Activated T-cell treated with anti-CD3 and anti-CD28 coated beads for 24 hours (primary cell): ENCODE measurements at places on chromosomes 1 and 21.
A peak's percentile ranks its signal among the peaks of the same experiment; 100 is the strongest.

- DNase-seq = no peak
Observed at GRCh38 chr1:55131801-55132200, 83.4 kb downstream of the USP24 start.

GRCh38 chr1:172448995-172449584, 5.2 kb upstream of the PIGC start:
- no peak for DNase-seq

- DNase-seq = no peak
Observed at GRCh38 chr1:104592926-104593325, 843.2 kb downstream of the AMY1C start.

- DNase-seq = no peak
Observed at GRCh38 chr1:3215198-3216014, 146.4 kb downstream of the PRDM16 start.

DNA sequence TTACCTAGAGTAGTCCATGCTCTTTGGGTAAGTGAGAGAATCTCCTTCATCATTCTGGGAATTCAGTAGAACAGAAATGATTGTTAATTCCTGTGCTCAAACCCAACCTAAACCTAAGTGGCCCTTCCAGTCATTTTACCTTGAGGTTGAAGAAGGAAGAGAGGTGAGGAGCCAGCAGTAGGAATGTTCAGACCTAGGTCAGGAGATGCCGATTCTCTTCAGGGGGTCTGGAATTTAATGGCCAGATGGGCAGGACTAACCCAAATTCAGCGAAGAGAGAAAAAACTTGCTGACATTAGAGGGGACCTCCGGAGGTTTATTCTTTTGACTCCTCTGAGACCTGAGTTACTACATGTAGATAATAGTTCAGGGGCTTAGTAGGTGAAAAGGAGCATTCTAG, 16.5 kb upstream of the OR2B11 start:
- DNase-seq = no peak

DNA sequence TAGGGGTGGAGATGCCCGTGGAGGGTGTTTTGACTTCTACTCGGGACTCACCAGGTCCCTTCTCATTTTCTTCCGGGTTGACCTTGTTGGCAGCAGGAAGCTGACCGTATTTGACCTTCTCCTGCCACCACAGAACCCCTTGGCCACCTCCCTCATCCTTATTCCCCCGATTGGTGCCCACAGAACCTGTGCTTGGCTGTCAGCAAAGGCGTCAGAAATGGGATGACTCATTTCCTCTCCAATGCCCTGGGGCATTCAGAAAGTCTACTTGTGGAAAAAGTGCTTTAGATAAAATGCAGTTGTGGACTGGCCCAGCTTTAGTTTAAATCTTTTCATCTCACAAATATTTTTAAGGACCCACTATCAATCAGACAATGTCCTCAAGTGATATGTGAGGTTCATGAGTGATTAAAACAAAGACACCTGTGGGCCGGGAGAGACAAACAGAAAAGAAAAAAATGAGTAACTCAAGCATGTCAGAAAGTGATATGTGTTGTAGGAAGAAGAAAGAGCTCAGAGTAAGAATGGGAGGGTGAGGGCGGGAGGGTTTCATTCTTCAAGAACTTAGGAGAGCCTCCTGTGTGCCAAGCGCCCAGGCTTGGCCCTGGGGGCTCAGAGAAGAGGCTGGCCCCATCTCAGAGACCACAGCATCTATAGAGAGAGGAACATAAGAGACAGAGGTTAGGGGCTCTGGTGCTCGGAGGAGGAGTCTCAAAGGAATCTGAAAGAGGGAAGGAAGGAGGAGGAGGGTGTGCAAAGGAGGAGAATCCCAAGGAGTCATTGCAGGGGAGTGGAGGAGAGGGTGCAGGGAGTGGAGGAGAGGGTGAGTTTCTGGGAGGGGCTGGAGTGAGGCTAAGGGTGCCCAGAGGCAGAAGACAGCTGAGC, 221.6 kb upstream of the VAMP3 start:
- peak; percentile 9 for DNase-seq

DNA sequence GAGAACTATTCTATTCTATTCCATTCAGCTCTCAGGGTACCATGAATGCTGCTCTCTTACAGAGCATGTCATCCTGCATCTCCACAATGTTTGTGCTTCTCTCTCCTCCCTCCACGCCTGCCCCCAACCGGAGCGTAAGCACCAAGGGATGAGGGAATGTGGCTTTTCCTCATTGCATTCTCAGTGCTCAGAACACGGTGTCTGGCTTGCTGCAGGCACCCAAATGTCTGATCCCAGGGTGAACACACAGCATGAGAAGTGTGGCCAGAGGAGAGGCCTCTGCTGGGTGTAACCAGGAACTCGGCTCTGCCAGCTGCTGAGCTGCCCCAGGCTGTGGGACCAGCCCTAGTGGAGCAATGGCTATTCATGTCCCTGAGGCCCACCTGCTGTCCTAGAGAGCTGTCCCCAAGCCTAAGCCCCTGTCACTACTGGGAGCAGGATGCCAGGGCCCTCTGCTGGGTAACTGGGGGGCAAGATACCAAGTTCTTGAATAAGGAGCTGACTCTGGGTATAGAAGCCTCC, 38.3 kb downstream of the OLFML2B start:
- no peak for DNase-seq

DNA sequence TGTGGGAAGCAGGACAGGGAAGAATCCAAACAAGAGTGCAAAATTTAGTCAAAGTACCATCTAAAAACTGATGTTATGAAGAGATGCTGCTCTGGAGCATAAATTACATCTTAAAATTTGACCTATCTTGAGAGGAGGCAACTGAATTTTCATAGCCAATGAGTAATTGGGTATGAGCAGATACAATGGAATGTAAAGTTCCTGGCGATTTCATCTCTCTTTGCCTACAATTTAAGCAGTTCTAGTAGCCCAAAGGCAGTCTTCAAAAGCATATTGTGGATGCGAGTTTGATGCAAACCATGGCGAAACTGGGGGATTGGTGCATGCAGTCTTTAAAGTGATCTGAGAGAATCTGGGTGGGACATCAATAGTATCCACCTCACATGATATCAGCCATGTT, 1265.9 kb downstream of the BRINP3 start:
- DNase-seq = no peak

DNA sequence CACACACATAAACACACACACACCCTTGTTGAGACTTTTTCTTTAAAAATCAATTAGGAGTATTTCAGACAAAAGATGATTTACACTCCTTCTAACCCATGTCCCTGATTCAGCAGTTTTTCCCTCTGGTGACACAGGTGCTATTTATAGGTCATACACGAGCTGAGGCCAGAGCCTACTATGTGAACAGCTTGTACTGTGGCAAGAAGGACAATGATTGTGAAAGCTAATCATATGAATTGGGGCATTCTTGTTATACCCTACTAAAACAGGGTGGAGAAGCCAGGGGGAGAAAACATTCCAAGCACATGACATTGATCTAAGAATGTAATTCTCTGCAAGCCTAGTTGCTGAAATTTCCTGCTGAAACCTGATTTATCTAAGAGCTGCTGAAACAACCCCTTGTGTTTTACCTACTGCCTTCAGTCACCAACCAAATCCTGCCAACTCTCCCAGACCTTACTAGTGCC, 60.3 kb downstream of the XCL1 start:
- DNase-seq = no peak

- DNase-seq = no peak
Observed at GRCh38 chr1:229334716-229335115, 8.1 kb downstream of the CCSAP start.

DNA sequence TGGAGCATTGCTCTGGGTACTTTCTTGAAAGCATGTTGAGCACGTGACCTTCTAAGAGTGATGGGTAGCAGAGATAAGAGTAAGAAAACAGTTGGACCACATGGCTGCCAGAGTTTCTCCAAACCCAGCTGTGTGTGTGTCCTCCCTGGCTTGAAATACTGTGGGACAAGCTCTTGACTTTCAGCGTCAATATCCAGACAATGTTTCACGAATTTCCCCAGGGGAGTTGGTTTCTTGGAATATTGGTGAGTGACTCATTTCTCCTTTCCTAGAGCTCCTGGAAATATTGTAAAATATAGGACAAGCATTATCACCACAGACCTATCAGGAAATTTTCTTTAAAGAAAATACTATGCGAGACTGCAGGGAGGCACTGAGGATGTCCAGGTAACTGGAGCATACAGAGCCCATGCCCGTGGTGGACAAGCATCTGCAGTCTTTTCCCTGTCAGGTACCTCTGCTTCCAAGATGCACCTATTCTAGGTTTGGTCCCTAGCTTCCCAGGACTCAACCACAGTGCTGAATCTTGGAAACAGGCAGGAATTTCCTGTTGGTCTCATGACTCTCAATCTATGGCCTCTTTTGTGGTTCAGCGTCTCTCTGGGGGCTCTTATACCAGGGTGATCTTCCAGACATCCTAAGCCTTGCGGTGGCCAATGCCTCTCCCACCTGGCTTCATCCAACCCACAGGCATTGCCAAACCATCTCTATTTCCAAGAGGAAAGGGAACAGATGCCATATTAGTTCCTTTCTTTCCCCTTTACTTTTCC, 67.4 kb downstream of the KCNJ6 start:
- DNase-seq = no peak

DNA sequence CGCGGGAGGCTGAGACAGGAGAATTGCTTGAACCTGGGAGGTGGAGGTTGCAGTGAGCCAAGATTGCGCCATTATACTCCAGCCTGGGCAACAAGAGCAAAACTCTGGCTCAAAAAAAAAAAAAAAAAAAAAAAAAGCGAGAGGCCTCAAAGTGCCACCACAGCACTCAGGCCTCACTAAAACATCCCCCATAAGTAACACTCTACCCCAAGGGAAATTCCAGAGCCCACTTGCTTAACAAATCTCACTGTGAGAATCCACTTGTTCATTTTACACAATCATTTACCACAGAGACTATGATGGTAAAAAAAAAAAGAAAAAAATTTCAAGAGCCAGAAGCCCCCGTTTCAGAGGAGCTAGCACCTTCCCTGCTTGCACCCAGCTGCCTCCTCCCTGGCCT, 26.3 kb upstream of the EXOSC10 start:
- no peak for DNase-seq

GRCh38 chr1:169858467-169858866, 35.2 kb downstream of the SCYL3 start:
- DNase-seq = no peak

GRCh38 chr1:78088486-78088885, 42.7 kb downstream of the GIPC2 start:
- no peak for DNase-seq

DNA sequence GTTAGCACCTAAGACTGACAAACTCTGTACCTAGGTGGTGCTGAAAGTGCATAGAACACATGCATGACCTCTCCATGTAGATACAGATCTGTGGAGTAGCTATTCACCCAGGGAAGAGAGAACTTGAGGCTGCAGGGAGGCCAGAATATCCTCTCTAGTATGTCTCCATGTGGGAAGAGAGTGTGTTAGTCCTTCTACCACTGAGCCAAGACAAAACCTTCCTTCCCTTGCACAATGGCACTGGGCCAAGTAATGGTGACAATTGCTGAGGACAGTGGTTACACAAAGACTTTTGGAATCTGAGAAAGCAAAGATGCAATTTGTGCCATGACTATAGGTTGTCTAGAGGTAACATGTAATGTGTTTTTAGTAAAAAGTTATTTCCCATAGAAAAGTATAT, 52.3 kb downstream of the C1orf198 start:
- DNase-seq = no peak

- no peak for DNase-seq
Observed at GRCh38 chr1:201941420-201942128, 4.8 kb downstream of the LMOD1 start.

- no peak for DNase-seq
Observed at GRCh38 chr1:112628516-112628915, 8.9 kb downstream of the CAPZA1 start.

GRCh38 chr1:230821346-230821745, 47.0 kb downstream of the C1orf198 start:
- no peak for DNase-seq

DNA sequence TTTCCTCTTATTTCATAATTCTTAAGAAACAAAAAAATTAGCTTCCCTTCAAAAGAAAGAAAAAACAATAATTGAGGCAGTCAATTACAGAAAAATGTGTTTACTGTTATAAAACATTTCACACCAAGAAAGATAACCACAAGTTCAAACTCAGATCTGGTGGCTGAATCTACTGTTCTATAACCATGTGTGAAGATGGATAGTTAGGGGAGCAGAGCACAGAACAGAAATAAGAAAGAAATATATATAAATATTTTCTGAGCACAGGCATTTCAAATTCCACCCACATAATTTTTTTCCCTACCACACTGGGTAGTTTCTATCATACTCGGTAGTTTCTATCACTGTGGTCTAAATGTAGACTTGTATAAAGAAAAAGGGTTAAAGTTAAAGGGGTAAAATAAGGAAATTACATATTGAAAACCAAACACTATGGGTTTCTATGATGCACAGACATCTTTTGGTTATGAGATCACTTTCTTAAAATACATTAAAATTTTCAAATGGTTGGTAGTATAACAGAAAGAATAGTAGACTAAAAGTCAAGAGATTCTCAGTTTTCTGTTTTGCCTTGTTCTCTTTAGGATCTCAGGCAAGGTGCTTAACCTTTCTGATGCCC, 10.8 kb downstream of the LYST start:
- no peak for DNase-seq

DNA sequence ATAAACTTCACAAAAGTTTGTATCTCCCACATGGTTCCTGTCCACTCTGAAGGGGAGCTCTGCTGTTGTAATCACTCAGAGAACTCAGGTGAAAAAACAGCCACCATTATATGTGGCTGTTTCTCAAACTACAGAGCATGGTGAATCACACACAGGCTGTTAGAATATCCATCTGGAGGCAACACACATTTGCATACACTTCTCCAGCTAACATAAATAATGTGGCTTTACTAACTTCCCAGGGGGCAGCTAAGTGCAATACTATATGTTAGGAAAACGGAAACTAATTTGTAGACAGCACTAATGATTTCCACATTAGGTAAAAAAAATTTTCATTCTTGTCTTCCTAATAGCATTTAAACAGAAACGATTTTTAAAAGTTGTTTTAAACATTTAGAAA, 49.3 kb downstream of the PTGFR start:
- DNase-seq = no peak

GRCh38 chr1:201059871-201060555, 36.5 kb upstream of the KIF21B start:
- no peak for DNase-seq

- no peak for DNase-seq
Observed at GRCh38 chr1:201346337-201346939, 31.0 kb downstream of the TNNT2 start.

DNA sequence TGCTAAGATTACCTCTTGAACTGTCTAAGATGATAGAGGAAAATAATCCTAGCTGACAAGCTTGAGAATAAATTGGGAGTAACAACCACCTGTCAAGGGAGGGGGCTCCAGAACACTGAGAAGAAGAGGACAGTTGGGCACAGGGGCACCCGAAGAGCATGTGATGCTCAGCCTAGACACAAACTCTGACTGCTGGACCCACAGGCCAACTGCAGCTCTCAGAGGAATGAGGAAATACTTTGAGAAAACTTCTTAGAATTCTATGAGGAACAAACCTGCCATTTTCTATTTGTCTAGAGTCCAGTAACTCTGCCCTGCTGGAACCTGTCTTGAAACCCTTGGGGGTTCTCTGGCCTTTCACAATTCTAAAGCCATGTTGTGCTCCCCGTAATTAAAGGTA, 124.1 kb upstream of the KCNK2 start:
- no peak for DNase-seq
